NCI-H1092 treated with DMSO at 0.1 percent for 48 hours (cell line): ENCODE measurements at places on chromosomes 2 and 18.

GRCh38 chr2:234747833-234748559, 203.8 kb upstream of the SH3BP4 start:
- no peak for DNase-seq

- DNase-seq: no peak
Observed at GRCh38 chr2:217870528-217871011, 132.2 kb downstream of the TNS1 start.

DNA sequence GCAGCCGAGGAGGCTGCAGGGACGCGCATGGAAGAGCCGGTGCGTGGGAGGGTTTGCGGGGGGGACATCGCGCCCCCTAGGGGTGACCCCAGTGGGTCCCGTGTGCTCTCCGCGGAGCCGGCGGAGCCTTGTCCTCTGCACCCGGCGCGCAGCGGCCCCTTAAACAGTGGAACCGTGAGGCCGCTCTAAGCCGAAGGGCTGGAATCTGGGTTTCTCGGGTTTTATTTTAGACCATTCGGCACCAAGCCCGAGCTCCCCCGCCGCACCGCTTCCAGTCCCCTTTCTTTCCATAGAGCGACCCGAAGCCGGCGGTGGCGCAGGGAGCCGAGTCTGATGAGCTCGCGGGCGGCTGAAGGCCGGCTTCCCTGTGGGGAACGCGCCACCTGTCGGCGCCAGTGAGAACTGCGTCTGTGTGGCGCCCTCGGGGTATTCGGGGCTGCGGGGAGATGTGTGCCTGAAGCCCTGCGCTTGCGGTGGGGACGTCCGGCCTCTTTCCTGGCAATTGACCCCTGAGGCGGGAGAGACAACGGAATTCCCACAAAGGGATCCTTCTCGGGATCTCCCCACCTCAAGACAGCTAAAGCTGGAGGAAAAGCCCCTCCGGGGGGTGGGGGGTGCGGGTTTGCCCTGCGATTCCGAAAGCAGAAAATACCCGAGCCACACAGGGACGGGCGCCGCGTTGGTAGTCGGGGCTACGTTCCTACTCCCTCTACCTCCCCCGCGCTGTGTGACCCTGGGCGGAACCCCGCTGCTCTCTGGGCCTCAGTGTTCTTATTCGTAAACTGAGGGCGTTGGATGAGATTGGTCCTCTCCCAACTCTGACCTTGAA, 8.2 kb upstream of the EN1 start:
- DNase-seq: peak; percentile 10

GRCh38 chr2:64114912-64115277, 29.3 kb downstream of the PELI1 start:
- no peak for DNase-seq

GRCh38 chr2:10059552-10060335, 16.4 kb downstream of the KLF11 start:
- DNase-seq: no peak

- no peak for DNase-seq
Observed at GRCh38 chr2:66547887-66548286, 113.0 kb downstream of the MEIS1 start.

GRCh38 chr2:51424418-51424817, 392.5 kb upstream of the NRXN1 start:
- DNase-seq: no peak

GRCh38 chr2:88580088-88580487, 47.2 kb downstream of the EIF2AK3 start:
- DNase-seq: no peak

GRCh38 chr18:60667016-60667415, 294.4 kb upstream of the MC4R start:
- no peak for DNase-seq

- peak; percentile 6 for DNase-seq
Observed at GRCh38 chr2:192978395-192978794, 783.7 kb upstream of the TMEFF2 start.

GRCh38 chr18:13611601-13612195, 114.7 kb downstream of the FAM210A start:
- DNase-seq: peak; percentile 4

DNA sequence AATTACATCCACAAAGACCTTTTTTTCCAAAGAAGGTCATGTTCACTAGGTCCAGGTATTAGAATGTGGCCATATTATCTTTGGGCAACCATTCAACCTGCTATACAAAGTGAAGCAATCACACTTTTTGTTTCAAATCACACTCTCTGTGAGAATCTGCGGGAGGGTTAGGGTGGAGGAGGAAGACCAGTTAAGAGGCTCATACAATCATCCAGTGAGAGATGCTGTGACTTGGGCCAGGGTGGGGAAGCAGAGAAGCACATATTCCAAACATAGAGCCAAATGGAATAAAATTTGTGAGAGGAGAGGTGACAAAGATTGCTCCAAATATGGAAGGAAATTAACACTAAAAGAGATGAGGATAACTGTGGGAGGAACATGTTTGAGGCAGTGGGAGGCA, 351.6 kb downstream of the CYRIA start:
- no peak for DNase-seq

DNA sequence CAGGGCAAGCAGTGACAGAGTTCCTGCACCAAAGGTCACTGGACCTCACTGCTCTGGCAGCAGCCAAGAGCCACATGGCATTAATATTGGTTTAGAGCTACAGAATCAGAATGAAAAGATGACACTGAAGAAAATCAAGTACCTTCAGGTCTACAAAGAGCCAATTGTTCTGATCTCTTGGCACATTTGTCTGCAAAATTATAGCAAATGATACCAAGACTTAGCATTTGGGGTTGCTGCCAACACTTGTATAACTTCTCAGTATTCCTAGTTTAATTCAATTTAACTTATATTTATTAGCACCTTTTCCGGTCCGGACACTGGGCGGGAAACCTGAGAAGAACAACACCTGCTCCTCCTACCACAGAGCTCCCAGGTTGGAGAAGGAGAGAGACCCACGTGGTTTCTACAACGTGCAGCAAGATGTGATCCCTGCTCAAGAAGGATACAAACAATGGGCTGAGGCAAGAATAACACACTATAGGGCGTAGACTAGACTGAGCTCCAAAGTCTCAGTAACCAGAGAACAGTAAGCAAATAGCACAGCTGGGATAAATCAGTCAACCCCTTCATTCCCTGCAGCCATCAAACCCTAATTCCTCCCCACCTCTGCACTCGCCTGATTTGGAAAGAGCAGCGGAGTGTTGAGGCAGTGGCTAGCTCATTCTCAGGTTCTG, 2.4 kb downstream of the LRRC30 start:
- DNase-seq: no peak

GRCh38 chr18:42936289-42936688, 179.2 kb downstream of the RIT2 start:
- DNase-seq: no peak

DNA sequence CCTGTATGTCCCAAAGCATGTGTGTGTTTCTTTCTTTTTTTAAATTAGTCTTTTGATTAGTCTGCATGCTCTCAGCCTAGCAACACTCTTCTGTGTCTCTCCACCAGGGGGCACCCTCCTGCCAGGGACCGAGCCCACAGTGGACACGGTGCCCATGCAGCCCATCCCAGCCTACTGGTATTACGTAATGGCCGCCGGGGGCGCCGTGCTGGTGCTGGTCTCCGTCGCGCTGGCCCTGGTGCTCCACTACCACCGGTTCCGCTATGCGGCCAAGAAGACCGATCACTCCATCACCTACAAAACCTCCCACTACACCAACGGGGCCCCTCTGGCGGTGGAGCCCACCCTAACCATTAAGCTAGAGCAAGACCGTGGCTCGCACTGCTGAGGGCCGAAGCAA, 93.8 kb downstream of the NRP2 start:
- DNase-seq: no peak

- no peak for DNase-seq
Observed at GRCh38 chr2:54675738-54676137, 47.7 kb upstream of the EML6 start.

DNA sequence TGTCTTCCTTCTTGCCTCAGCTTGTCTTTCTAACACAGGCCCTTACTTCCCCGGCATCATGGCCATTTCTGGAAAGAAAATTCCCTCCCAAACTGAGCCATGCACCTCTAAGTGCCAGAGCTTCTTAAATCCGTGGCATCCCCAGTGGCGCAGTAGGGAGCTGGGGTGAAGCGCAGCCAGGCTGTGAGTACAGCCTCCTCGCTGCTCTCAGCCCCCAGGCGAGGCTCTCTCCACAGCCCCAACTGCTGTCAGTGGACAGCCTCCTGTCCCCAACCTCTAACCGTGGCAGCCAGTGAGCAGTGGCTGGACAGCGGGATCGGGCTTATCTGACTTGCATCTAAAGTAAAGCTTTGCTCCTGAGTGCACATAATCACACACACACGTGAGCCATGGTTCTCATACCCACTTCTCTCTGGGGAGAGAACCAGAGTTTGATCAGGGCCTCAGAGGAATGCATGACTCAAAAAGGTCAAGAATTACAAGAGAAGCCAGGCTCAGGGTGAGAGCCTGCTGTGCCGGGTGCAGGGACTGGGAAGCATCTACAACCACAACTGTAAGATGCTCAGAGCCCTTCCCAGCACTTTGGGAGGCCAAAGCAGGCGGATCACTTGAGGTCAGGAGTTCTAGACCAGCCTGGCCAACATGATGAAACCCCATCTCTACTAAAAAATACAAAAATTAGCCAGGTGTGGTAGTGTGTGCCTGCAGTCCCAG, 50.7 kb downstream of the SFXN5 start:
- no peak for DNase-seq

DNA sequence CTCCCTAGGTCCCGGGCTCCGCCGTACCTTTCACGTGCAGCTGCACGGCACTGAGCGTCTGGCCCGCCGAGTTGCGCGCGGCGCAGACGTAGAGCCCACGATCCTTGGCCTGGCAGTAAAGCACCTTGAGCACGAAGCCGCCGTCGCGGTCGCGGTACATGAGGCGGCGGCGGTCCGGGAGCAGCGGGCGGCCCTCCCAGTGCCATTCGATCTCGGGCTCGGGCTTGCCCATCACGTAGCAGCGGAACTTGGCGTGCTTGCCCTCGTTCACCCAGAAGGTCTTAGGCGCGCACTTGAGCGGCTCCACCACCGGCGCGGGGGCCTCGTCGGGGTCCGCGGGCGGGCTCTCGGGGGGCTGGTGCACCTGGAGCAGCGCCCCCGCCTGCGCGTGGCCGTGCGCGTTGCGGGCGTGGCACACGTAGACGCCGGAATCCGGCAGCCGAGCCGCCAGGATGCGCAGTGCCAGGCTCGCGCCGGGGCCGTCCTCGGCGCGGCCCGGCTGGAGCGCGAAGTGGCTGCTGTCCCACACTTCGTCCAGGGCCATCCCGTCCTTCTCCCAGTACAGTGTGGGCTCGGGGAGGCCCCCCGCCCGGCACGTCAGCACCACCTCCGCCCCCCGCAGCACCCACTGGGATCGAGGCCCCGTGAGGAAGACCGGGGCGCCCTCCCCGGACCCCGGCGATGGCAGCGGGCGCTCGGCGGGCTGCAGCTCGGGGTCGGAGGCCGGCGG, 980 bp downstream of the OBSL1 start:
- no peak for DNase-seq

DNA sequence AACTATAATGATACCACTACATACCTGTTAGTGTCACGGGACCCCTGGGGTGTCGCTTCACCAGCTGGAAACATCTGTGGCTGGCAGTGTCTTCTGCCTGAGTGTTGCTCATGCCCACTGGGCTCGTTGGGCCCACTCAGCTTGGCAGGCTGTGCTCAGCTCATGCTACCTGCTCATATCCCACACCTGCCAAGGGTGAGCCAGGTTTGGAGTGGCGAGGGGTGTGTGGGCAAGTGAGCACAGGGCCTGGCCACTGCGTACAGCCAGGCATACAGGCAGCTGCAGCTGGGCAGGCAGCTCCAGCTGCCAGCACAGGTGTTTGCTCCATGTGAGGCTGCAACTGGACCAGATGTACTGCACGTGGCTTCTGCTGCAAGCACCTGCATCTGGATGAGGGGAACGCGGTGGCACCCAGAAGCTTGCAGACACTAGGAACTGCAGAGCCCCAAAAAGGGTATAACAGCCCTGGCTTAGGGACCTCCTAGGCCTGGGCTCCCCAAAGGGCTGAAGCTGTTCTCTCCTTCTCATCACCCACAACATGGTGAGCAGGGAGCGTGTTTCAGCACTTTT, 70.1 kb downstream of the SUCLG1 start:
- DNase-seq: no peak

DNA sequence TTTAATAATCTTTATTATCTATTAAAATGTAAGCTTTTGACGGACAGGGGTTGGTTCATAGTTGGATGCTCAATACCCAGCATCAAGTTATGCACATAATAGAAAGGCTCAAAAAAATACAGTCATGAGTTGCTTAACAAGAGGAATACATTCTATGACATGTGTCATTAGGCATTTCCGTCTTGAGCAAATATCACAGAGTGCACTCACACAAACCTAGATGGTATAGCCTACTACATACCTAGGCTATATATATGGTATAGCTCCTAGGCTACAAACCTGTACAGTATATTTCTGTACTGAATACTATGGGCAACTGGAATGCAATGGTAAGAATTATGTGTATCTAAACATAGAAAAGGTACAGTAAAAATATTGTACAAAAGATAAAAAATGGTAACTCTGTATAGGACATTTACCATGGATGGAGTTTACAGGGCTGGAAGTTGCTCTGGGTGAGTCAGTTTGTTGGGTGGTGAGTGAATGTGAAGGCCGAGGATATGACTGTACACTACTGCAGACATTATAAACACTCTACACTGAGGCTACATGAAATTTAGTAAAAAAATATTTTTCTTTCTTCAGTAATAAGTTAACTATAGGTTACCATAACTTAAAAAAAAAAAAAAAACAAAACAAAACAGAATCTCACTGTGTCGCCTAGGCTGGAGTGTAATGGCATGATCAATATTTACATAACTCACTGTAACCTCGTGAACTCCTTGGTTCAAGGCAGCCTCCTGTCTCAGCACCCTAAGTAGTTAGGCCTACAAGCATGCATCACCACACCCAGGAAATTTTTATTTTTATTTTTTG, 201.2 kb downstream of the NBAS start:
- DNase-seq: no peak

DNA sequence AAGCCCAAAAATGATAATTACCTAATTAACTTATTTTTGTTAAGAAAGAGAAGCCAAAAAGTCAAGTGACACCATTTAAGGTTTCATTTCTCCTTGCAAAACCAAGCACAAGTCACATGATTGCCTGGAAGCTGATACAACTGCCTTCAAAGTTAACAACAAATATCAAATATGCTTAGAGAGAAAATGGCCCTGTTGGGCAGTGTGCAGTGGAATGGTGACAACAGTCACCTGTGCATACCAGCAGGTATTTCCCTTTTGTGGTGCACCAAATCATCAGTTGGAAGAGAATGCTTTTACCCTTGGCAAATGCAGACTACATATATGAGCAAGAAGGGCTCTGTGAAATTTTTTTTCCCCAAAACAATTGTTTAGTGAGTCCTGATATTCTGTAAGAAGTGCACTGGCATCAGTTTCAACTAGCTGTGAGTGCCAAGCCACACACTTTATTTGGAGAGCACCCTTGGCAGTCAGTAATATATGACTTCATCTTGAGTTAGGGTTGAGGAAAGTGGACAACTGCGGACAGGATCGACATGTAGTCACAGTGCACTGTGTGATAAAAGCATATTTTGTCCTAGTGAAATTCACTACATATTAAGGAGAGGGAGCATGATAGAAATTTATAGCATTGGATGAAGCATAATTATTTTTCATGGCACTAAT, 74.9 kb upstream of the DOCK10 start:
- no peak for DNase-seq
